ENCODE measurements at places on chromosomes 4 and X.

DNA sequence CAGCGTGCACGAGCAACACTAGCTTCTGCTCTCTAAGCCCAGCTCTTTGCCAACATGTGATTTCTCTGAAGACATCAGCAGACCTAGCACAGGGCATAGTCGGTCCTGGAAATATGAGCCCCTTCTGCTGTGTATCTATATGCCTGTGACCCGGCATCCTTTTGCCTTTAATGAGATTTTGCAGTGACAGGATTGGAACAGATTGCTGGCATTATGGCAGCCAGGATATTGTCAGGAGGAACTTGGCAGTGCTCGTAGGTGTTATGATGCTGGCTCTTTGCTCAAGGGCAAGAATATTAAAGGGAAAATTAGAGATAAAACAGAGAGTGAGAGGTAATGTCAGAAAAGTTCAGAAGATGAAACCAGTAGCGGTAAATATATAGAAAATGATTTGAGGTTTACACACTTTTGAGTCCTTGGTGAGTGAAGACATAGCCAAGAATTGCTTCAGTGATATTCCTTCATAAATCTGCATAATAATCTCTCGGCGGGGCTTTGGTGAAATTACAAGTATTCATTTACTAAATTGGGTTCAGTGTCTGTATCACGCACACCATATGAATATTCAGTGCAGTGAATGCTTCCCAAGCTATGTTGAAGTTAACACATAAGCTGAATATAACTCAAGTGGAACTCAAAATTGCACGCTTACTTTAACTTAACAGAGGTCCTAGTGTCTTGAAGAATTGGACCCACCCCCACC lies 502.1 kb upstream of the NR3C2 start:
- DNase-seq = no peak

- DNase-seq = no peak
Measured at GRCh38 chrX:119155416-119156035, 27.9 kb upstream of the KIAA1210 start.

GRCh38 chr4:48336146-48336870 lies 5.0 kb upstream of the SLAIN2 start:
- no peak for DNase-seq

DNA sequence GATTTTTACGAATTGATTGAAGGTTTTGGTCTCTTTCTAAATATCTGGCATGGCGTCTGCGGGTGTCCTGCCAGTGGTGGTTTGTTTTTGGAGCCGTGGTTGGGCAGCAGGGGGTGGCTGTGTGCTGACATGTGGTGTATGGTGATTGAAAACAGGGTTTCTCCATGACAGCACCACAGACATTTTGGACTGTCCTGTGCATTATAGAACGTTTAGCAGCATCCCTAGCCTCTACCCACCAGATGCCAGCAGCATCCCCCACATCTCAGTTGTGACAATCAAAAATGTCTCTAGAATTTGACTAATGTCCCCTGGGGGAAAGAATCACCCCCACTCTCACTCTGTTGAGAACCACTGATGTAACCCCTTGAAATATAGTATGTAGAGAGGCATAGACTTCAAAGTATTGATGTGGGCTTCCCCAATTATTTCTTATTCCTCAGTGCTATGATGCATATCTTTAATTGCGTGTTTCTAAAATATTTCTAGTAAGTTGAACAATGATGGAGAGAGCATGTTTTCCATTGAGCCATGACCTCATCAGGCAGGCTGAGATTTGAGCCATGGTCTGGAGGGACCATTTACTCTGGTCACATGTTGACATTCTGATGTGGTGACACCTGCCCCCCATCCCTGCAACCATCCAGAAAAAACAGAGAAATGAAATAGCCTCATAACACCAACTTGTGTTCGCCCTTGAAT lies 77.4 kb upstream of the MID1 start:
- no peak for DNase-seq

DNA sequence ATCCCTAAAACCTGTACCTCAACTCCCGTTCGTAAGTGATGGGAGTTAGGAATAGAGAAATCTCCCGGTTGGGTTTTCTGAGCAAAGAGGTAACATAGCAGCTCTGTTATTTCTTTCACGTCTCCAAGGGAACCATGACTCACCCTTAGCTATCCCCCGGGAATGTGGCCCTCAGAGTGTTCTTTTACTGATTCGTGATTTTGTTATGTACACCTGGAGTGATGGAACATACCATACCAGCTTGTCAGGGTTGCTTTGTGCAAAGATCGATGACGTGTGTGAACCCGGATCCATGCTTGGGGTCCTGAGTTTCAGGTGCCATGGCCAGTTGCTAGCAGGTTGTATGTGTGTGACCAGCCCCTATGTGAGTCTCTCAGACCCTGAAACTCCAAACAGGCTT lies 52.6 kb downstream of the HPRT1 start:
- DNase-seq = no peak

- no peak for DNase-seq
Measured at GRCh38 chrX:155027509-155028066, 944 bp downstream of the FUNDC2 start.

- no peak for DNase-seq
Measured at GRCh38 chr4:7121866-7122653, 54.2 kb upstream of the GRPEL1 start.

Measured in stimulated activated CD4-positive, alpha-beta T cell treated with anti-CD3 and anti-CD28 coated beads, TNF-alpha, amount 100 ng/mL, for 4 hours (primary cell).